T-helper 17 cell (primary cell): ENCODE measurements at places on chromosomes 5 and 9.
A peak's percentile ranks its signal among the peaks of the same experiment; 100 is the strongest.

DNA sequence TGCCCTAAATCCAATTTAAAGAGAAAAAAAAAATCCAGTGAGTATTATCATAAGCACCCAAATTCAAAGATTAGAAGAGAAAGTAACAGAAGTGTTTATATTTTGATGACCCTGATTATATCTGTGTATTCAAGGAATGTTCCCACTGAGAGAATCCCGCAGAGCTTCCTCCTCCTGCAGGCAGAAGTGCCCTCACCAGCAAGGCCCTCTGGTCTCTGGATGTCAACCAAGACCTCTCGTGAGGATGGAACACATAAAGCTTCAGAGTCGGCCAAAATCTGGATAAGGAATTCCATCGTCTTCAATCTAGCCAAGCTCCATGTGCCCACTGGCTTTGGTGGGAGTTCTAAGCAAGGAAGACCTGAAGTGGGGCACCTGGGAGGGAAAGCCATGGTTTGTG, 18.1 kb downstream of the PTCH1 start:
- DNase-seq: no peak

DNA sequence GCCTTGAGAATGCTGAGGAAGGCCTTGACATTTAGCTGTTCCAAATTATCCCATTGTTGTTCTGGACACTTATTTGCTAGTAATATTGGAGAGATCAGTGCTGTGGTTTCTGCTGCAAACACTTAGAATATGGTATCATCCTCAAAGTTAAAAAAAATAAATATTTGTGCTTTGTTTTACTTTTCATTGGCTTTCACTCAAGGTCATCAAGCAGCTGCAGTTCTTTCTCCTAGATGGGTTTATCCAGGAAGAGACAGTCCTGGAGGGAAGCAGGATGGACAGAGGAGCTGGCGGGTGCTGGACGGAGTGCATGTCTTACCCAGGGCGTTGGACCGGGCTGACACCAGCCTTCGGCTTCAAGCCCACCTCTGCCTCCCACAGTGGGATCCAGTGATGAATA, 193.6 kb downstream of the MTRR start:
- DNase-seq: no peak

- no peak for DNase-seq
Observed at GRCh38 chr5:57784121-57784520, 301.5 kb upstream of the ACTBL2 start.

- DNase-seq: no peak
Observed at GRCh38 chr5:14783691-14784090, 87.9 kb downstream of the ANKH start.

DNA sequence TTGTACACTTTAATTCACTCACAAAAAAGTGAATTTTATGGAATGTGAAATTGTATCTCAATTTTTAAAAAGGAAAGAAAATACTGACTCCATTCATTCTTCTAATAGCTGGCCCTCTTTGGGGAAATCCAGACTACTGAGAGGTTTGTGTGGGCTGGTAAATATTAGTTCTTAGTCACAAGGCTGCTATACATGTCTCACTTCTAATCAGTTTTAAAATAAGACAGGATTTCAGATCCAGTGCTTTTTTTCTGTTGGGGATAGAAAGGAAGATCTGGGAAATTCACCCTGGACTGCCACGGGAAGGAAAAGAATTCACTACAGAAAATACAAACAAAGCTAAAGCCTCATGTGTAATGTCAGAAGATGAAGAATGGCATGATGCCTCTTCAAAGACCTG, 32.7 kb upstream of the ADAMTSL1 start:
- no peak for DNase-seq

GRCh38 chr9:136902259-136902821, 16.0 kb downstream of the TRAF2 start:
- peak; percentile 86 for DNase-seq

DNA sequence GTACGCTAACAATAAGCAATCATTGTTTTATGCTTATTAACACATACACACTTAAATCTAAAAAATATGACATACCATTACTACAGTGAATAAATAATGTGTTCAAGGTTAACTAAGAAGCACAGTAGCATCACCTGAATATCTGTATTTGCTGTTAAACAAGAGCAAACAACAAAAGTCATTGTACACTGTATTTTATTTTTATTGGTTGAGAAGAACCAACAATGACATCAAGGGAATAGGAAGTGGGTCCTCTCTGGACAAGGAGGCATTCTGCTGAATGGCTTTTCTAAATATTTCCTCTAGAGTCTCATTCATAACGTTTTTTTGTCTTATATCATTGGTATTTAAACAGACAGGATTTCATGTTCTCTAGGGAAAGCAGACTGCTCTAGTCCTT, 460.4 kb downstream of the CDH9 start:
- DNase-seq: no peak

- DNase-seq: no peak
Observed at GRCh38 chr9:121304707-121305106, 36.7 kb downstream of the GSN start.

- DNase-seq: no peak
Observed at GRCh38 chr5:52894451-52894850, 94.7 kb upstream of the ITGA2 start.

- DNase-seq: no peak
Observed at GRCh38 chr9:4826417-4827166, 33.8 kb downstream of the RCL1 start.

- no peak for DNase-seq
Observed at GRCh38 chr9:8070779-8071444, 271.3 kb upstream of the DMAC1 start.

GRCh38 chr5:37831821-37832534, 7.9 kb downstream of the GDNF start:
- DNase-seq: no peak

- DNase-seq: no peak
Observed at GRCh38 chr9:18056269-18056992, 417.5 kb upstream of the ADAMTSL1 start.

- no peak for DNase-seq
Observed at GRCh38 chr5:127355337-127355736, 64.7 kb downstream of the MEGF10 start.

DNA sequence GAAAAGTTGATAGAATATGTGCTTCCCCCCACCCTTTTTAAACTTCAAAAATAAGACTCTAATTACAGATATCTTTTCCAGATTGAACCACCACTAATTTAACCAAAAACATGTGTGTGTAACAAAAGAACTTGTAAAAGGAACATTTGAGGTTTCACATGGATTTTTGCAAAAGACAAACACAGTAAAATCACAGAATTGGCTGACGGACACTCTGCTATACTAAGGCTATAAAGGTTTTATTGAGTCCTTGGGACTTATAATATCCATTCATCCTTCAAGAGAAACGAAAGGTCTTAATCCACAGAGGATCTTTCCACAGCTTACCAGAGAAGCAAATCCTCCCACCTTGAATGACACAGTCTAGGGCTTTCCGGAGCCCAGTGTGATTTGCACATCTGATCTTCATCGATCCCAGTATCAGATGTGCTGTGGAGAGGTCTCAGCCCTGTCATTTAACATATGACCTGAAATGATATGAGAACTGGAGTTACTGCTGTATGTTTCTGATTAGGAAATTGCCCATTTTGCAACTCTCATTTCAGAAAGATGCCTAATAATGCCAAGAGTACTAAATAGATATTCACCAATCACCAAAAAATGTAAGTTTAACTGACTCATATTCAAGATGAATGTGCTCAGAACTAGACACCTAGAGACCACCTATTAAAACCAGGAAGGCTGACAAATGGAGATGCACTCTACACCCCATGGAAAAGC, 256.5 kb upstream of the FBXL7 start:
- no peak for DNase-seq

- DNase-seq: no peak
Observed at GRCh38 chr5:110463106-110463505, 263.4 kb downstream of the TMEM232 start.

GRCh38 chr5:157390551-157391297, 69.3 kb upstream of the NIPAL4 start:
- no peak for DNase-seq

GRCh38 chr5:431001-431710, 11.8 kb upstream of the EXOC3 start:
- no peak for DNase-seq

- no peak for DNase-seq
Observed at GRCh38 chr5:115098041-115098702, 71.5 kb downstream of the TRIM36 start.

- DNase-seq: no peak
Observed at GRCh38 chr9:8156346-8156745, 356.8 kb upstream of the DMAC1 start.

GRCh38 chr5:105501315-105501714, 1938.7 kb upstream of the NUDT12 start:
- DNase-seq: no peak

- DNase-seq: no peak
Observed at GRCh38 chr5:159764283-159765134, 151.8 kb upstream of the ADRA1B start.

- no peak for DNase-seq
Observed at GRCh38 chr9:114484854-114485443, 20.3 kb downstream of the WHRN start.

DNA sequence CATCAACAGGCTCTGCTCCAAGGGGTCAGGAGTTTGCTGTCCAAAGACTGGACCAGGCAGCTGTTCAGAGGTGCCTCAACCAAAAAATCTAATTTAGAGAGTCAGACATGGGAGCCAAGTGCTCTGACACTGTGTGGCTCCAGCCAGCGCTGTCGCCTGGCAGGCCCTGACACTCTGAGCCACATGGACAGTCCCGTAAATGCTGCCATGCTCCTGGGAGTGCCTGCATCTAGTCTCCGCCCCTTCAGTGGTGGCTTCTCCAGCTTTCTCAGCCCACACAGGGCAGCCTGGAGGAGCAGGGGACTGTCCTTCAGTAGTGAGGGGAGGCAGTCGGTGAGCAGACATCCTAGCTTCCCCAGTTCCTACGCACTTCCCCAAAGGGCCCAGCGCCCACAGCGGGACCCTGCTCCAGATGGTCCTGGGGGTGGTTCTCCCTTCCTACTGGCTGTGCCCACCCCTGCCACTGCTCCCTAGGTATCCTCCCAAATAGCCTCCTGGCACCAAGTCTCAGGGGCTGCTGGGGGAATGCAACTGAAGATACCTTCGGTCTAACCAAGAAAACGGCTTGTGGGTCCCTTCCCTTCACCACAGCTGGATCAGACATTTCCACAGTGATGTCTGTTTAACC, 72.3 kb downstream of the SHC3 start:
- DNase-seq: no peak
